Renal cortex interstitium (tissue), 15 donors: ENCODE measurements at places on chromosomes 2 and 18.

- no peak for DNase-seq
These were observed 51.8 kb downstream of the PMS1 start for GRCh38 chr2:189835855-189836558.

DNA sequence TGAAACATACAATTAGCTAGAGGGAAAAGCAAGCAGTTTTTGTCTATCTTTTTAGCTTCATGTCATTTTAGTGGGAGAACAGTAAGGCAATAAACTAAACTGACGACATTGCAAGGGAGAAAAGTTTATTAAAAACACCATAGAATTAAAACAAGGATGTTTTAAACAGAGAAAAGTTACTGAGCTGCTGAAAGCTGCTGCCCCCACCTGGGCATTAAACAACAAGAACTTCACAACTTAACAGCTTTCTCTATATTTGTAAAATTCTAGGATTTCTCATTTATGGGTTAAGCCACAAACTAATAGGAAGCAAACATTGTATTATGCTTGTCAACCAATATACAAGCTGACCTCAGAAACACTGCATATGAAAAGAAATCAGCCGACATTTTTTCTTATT lies 289.2 kb downstream of the ERBB4 start:
- no peak for DNase-seq

DNA sequence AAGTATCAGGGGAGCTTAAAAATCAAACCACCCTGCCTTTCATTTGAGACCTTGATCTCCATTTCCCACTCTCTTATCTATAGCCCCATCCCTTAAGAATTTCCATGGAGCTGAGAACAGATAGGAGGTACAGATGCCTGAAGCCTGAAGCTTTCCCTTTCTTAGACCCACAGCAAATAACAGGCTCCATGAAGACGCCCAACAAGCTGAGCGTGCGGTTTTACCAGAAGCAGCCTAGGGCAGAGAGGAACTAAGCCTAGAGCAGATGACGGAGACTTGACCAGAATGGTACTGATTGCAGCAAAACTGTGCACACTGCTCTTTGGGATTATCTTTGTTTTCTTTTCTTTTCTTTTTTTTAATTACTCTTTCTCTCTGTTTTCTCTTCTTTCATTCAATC lies 1.7 kb upstream of the ERBB4 start:
- DNase-seq, result no peak

- DNase-seq, result no peak
These were observed 172.3 kb downstream of the BABAM2 start for GRCh38 chr2:28062867-28063266.

DNA sequence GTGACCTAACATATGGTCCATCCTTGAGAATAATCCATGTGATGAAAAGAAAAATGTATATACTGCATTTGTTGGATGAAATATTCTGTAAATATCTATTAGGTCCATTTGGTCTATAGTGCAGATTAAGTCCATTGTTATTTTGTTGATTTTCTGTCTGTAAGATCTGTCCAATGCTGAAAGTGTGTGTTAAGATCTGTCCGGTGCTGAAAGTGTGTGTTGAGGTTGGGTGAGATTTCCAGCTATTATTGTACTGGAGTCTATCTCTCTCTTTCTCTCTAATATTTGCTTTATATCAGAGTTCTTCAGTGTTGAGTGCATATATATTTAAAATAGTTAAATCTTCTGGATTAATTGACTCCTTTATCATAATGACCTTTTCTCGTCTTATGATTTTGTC lies 828.8 kb upstream of the CRIM1 start:
- DNase-seq, result no peak

DNA sequence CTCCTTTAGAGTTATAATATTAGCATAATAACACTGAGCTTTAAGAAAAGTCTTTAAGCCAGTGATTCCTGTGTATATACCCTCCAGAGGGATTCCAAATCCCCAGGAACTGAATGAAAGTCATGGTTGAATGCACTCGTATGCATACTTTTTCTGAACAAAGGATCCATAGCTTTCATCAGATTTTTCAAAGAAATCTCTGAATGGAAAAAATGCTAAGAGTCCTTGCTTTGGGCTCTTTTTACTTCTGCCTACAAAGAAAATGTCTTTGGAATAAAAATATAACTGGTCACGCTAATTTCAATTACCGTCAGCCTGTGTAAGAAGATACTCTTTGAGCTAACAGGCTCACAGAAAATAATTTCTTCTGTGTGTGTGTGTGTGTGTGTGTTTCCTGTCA lies 939.5 kb downstream of the ERBB4 start:
- no peak for DNase-seq

DNA sequence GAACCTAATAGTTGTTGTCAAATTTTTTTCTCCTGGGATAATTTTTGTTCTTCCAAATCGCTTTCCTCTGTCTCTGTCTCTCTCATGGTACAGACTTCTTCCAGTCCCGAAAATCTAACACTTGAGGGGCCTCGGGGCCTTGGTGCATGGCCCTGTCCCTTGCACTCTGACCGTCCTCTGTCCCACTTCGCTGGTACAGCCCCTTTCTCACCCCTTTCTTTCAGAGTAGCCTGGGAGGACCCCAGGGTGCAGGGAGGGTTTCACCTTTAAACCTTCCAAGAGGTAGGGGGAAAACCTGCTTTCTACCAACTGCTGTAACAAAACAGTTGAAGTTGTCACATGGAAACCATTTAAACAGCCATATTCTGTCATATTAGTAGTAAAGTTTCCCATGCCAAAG lies 22.2 kb upstream of the FAHD2A start:
- no peak for DNase-seq

GRCh38 chr2:26283606-26284005 lies 38.9 kb downstream of the HADHB start:
- DNase-seq, result no peak

- DNase-seq, result no peak
These were observed 89.9 kb upstream of the CDCA7 start for GRCh38 chr2:173264603-173265366.

DNA sequence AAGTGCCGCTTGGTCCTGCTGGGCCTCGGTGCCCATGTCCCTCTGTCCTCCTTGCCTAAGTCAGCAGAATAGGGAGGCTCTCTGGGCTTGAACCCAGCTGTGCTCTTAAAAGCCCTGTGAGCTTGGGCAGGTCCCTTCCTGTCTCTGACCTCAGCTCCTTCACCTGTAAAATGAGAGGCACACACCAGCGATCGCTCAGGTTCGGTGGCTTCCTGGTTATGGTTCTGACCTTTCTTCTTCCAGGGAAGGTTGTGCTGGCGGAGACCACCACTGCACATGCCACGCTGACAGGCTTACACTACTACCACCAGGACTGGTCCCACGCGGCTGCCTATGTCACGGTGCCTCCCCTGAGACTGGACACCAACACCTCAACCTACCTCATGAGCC lies 36.1 kb upstream of the MAPRE3 start:
- no peak for DNase-seq

- DNase-seq, result no peak
These were observed 53.8 kb downstream of the MARCHF4 start for GRCh38 chr2:216318521-216318874.

GRCh38 chr2:105325389-105325963 lies 4.1 kb downstream of the TGFBRAP1 start:
- DNase-seq, result no peak

GRCh38 chr2:191374939-191375338 lies 129.7 kb downstream of the MYO1B start:
- DNase-seq, result no peak

DNA sequence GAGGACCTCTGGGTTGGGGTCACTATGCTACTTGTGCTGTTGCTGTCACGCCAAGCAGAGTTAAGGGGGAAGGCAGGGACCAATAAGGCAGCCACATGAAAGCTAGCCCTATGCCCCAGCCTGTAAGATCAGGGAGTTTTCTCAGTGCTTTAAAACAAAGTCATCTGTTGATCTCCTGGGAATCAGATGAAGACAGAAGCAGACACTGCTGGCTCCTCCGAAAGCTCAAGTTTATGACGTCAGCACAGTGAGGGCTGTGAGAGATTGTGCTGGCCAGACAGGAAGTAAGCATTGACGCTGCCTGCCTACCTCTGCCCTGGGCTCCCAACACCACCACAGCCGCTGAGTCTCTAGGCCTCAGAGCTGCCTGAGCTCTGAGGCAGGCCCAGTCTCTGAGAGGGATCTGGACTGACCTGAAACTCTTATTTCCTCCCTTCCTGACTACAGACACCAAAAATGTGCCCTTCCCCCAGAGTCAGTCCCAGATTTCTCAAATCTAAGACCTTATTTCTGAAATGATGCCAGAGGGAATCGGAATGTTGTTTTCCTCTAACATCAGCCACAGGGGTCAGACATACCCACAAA lies 118.1 kb upstream of the EPAS1 start:
- DNase-seq, result peak; percentile 39

DNA sequence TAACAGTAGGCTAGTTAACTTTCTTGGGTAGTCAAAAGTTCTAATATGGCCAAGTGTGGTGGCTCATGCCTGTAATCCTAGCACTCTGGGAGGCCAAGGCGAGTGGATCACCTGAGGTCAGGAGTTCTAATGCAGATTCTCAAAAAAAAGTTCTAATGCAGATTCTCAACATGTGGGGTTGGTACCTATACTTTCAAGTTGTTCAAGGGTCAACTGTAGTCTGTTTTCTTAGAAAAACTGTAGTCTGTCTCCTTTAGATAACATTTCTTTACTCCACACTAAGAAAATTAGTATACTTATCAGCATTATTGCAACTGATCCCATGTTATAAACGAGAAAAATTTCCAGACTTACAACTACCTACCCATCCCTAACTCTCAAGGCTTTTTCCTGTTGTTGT lies 16.6 kb downstream of the INO80D start:
- DNase-seq, result no peak

DNA sequence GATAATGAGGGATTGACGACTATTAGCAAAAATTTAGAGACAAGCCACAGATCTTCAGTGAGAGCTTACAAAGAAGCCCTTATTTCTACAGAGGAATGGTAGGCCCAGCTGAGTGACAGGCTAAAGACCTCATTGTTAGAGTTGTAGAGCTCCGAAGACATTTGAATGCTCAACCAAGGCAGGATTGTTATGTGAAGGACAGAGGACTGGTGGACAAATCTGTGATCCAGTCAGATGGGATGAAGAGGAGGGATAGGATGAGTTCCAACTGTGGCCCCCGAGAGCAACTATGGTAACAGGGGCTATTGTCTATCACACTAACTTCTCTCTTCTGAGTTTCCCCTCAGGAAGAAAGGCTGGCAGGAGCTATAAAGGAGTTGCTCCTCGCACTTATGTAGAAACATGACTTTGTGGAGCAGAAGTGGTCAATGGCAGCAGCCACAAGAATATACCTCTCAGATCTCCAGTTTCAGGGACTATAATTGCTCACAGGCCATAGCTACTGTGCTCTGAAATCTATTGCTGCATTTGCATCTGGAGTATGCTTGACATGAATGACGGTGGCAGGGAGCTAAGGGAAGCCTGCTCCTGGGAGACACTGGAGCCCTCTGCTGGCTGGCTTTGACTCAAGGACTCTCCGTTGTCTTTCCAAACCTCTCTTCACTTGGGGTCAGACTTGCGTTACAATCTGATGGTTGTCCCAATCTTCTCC lies 50.3 kb upstream of the GREB1L start:
- DNase-seq, result peak; percentile 18

DNA sequence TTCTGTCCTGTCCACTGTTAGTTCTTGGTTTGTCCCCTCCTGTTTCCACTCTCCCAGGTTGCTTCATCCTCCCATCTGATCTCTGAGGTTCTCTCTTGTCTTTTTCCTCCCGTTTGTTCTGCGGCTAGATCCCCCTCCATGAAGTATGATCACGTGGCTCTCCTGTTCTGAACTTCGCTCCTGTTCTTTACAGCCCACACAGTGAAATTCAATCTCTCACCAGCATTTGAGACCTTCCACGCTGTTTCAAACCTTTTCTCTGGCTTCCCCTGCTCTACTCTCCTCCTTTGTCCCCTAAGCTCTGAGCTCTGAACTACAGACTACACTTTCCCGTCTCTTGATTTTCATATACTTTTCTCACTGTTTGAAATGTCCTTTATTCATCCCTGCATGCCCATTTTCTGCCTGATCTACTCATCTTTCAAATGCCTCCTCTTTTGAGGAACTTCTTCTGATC lies 83.5 kb downstream of the OSBPL6 start:
- peak; percentile 41 for DNase-seq

- DNase-seq, result no peak
These were observed 20.8 kb downstream of the DGUOK start for GRCh38 chr2:73947412-73948018.

DNA sequence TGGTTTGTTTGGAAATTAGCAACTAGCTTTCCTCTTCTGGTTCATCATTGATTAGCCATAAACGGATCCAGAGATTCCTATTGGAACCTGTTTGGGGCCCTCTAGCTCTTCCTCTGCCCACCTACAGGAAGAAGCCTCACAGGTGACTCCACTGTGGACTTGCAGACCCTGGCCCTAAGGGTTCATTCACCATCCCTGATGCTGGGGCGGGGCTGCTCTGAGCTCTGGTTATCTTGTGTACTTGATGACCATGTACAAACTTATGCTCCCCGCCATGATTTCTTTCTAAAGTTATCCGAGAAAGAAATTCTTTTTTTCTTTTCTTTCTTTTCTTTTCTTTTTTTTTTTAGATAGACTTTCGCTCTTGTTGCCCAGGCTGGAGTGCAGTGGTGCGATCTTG lies 33.9 kb upstream of the INHBB start:
- DNase-seq, result no peak

- DNase-seq, result no peak
These were observed 52.7 kb downstream of the TAF1B start for GRCh38 chr2:9895669-9896590.

DNA sequence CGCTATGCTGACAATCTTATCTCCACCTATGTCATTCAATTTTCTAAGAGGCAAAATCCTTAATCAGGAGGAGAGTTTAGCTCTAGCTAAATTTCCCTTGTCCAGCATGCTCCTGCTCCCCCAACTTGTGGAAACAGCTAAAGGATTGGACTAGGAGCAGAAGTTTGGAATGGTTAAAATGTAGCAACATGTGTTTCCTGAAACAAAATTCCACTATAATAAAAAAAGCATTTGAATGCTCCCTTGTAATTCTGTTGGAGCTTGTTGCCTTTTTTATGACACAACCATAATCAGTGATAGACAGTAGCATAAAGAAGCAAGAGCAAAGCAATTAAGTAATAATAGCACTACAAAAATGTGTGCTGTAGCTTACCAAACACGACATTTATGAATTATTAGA lies 6.9 kb downstream of the ACTR3 start:
- DNase-seq, result no peak

- no peak for DNase-seq
These were observed at the start of gene MALL for GRCh38 chr2:110115291-110116032. Gene MALL (minus strand): TSS chr2:110115822. CDS start chr2:110115792, 30 bp downstream.

GRCh38 chr2:100222844-100223243 lies 80.5 kb upstream of the AFF3 start:
- DNase-seq, result no peak

DNA sequence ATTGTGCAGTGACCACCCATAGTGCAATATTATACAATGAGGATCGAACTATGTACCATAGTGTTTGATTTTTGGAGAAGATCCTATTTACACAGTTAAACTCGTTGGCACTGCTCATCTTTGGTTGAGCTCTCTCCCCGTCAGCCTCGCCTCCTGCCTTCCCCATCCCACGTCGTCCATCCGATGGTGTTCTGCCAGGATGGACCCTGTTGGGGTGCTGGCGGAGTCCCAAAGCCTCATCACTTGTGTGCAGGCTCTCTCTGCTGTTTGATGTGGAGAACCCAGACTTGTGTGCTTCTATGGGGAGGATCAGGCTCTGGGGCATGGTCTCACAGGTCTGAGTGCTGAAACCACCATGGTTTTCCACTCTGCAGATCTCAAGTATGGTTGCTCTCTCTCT lies 85.4 kb downstream of the ITGB1BP1 start:
- DNase-seq, result no peak
